ENCODE measurements at places on chromosomes 16 and 17.

GRCh38 chr17:62693616-62694409, 66.3 kb downstream of the MRC2 start:
- no peak for DNase-seq

DNA sequence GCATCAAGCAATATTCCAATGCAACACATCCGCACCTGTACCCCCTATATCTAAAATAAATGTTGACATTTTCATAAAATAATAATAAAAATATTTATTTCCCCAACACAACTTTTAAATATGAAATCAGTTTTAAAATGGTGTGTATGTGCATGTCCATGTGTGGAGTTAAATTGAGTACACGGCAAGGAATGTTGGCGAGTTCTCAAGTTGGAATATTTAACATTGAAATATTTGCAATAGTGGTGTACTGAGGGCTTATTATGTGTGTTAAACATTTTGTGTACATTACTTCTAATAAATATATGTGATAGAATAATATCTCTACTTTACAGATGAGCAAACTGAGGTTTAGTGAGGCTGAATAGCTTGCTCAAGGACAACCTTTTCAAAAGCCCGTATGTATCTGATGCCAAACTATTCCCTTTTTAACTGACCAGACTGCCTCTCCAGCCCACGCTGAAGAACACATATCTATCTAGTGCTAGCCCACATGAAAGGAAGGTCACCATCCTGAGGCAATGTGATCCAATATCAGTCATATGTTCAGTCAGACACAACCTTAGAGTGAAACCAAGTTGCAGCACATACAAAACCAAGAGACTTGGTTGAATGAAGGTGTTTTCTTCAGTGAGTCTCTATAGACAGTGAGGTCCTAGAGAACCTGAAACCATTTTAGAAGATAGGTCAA, 192.2 kb upstream of the CDH11 start:
- no peak for DNase-seq

GRCh38 chr16:55037046-55037445, 106.4 kb downstream of the IRX5 start:
- DNase-seq: no peak

- DNase-seq: no peak
Observed at GRCh38 chr17:31413081-31413799, 21.8 kb downstream of the RAB11FIP4 start.

DNA sequence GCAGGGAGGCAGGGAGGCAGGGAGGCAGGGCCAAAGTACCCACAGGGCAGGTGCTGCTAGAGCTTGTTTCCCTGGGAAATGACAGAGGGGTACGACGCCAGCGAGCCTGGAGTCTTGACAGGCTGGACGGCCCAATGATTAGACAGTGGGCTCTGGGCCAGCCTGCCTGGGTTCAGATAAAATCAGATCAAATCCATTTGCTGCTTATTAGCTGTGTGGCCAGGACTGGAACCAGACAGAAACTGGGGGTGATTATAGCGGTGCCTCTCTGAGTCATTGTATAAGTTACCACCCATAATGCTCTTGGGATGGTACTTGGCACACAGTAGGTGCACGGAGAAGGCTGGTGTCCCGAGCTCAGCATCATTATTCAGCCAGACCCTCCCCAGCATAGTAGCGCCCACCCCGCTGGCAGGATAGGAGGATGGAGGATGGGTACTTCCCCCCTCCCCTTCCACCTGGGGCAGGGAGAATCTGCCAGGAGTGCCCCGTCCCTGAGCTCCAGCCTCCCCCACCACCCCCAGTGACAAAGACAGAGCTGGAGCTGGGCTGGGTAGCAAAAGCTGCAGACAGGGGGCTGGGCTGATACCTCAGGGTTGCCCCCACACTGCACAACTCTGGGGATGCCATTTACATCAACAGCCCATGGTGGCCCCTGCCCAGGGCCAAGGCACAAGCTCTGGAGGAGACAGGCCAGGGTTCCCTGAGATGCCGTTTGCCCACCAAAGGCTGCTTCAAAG, 77.6 kb upstream of the TNRC6C start:
- no peak for DNase-seq

DNA sequence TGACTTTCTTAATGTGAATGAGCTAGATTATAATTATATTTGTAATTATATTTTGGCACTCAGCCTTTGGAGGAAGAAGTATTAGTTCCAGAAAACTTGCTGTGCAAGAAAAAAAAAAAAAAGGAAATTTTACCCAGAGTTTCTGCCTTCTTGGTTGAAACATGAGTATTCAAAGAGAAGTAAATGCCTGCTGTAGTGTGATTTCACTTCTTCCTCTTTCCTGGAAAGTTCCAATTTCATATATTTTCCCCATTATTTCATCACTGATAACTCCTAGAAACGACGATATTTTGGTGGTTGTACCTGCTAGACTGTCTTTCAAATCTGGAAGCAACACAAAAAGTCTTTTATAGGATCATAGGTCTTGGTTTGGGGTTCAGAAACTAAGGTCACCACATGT, 20.4 kb upstream of the MPHOSPH6 start:
- DNase-seq: no peak

- no peak for DNase-seq
Observed at GRCh38 chr17:47850692-47851573, at the start of gene SP6. SP6 (minus strand) TSS chr17:47851163; CDS start chr17:47848429, 2,734 bp downstream.

- DNase-seq: peak; percentile 62
Observed at GRCh38 chr17:38879878-38880665, 10.2 kb downstream of the LASP1 start.

GRCh38 chr17:7043497-7044198, at the start of gene SLC16A11:
SLC16A11 (minus strand) TSS chr17:7044092; CDS start chr17:7043513, 579 bp downstream.
- no peak for DNase-seq

DNA sequence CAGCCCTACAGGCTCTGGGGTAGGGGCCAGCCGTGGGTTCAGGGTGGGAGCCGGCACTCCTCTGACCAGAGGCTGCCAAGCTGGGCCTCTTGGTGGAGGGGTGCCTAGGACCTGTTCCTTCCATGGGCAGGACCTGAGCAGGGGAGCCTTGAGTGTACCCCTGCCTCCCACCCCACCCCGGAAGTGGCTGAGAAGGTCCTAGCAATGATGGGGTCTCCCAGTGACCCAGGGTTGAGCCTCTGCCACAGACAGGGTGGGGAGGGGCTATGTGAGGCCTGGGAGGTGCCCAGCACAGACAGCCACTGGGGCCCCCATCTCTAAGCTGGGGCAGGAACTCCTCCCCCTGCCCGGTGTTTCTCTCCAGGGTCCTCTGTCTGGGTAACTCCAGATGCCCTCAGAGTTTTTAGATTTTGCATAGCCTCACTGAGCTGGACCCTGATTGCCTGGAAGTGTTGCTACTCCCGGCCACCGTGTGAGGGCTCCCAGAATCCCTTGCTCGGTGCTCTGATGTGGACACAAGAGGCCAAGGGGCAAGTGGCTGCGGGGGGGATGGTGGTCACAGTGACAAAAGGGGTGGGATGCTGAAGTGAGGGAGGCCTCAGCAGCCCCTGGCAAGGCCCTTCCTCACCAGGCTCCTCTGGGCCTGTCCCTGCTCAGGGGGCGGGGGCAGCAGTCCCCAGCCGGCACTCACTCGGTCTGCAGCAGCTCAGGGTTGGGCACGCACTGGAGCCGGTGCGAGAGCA, 6.4 kb upstream of the MTSS2 start:
- DNase-seq: no peak

GRCh38 chr16:31202414-31203375, at the start of gene PYCARD:
PYCARD (minus strand) TSS chr16:31202760; CDS start chr16:31202690, 70 bp downstream.
- DNase-seq: no peak

GRCh38 chr17:60135951-60136666, 13.7 kb upstream of the CA4 start:
- no peak for DNase-seq

- no peak for DNase-seq
Observed at GRCh38 chr16:7511549-7512260, 179.1 kb downstream of the RBFOX1 start.

DNA sequence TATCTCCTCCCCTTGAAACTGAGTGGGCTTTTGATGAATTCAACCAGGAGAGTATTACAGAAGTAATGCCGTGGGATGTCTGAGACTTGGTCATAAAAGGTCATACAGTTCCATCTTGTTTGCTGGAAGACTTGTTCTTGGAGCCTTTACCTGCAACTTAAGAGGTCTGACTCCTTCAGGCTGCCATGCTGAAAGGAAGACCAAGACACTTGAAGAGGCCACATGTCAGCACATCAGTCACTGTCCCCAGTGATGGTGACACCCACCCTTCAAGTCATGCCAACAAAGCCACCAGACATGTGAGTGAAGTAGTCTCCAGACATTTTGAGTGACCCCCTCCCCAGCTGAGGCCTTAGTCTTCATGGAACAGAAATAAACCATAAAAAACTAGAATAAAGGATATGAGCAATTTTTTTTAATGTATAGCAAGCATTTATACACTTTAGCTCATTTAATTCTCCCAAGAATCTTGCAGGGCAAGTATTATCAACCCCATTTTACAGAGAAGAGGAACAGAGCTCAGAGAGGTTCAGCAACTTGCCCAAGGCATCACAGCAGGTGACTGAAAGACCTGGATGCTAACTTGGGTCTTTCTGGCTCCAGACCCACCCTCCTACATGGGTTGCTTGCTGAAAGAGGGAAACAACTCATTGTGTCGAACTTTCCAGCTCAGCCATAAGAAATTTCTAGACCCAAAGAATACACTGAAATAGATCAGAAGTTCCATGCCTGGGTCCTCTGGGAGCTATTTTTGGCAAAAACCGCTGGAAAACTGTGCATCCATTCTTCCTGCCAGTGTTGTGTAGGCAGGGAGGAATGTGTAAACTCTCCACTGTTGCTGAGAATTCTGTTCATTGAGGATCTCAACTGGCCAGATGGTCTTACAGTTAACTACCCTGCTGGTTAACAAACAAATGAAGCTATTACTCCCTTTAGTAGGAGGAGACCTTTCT, 38.1 kb downstream of the SOCS1 start:
- DNase-seq: no peak

GRCh38 chr16:881219-882097, 80.9 kb upstream of the GNG13 start:
- no peak for DNase-seq
